Esophagus squamous epithelium (tissue), 5 donors: ENCODE measurements at places on chromosomes 4 and X.

- H3K4me1 ChIP-seq: peaks cover 13% of the 10 kb centered on the region
- DNase-seq: no peak
- H3K27me3 ChIP-seq: peaks cover 30% of the 10 kb centered on the region
- no peak overlapping the region for H3K27ac ChIP-seq
These were observed 2.6 kb upstream of the EREG start for GRCh38 chr4:74362347-74362746.

- no peak for DNase-seq
- H3K4me3 ChIP-seq: no peak overlapping the region
- H3K27ac ChIP-seq: no peak overlapping the region
- H3K36me3 ChIP-seq: no peaks in the 10 kb centered on the region
- H3K4me1 ChIP-seq: no peaks in the 10 kb centered on the region
These were observed 124.9 kb downstream of the INPP4B start for GRCh38 chr4:142721187-142721586.

DNA sequence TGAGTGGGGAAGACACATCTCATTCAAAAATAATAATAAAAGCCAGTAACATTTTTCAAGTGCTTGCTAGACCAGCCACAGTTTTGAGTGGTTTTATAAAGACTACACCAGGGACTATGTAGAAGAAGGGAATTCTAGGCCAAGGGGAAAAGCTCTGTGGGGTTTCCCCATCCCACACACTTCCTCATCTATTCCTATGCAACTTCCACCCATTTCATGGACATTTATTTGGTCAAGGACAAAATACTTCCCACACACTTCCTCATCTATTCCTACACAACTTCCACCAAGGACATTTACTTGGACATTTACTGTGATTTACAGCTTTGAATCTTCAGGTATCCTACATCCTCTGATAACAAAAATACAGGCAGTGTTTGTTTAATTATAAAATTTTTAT, 86.5 kb upstream of the KLF3 start:
- H3K27ac ChIP-seq: no peak overlapping the region
- no peaks in the 10 kb centered on the region for H3K4me1 ChIP-seq
- H3K36me3 ChIP-seq: no peaks in the 10 kb centered on the region
- no peak overlapping the region for H3K4me3 ChIP-seq
- no peak for DNase-seq

GRCh38 chrX:134236626-134237614, at the start of gene CCDC160:
Gene CCDC160 (plus strand): TSS chrX:134237182. CDS start chrX:134244801, 7,619 bp downstream.
- H3K4me1 ChIP-seq: peaks cover 13% of the 10 kb centered on the region
- H3K4me3 ChIP-seq: peak within 1 kb of the TSS; percentile 66
- no peaks in the 10 kb centered on the region for H3K27me3 ChIP-seq
- no peak for DNase-seq
- no peaks in the 10 kb centered on the region for H3K36me3 ChIP-seq

- H3K36me3 ChIP-seq: no peaks in the 10 kb centered on the region
- no peaks in the 10 kb centered on the region for H3K27me3 ChIP-seq
- DNase-seq: no peak
- H3K4me1 ChIP-seq: no peaks in the 10 kb centered on the region
These were observed 160.5 kb upstream of the GABRA2 start for GRCh38 chr4:46550471-46550870.

- no peak overlapping the region for H3K4me3 ChIP-seq
- no peak overlapping the region for H3K27ac ChIP-seq
- H3K4me1 ChIP-seq: no peaks in the 10 kb centered on the region
- no peaks in the 10 kb centered on the region for H3K27me3 ChIP-seq
These were observed 118.9 kb upstream of the GK2 start for GRCh38 chr4:79526641-79527565.

GRCh38 chr4:123411514-123411913, 14.9 kb downstream of the SPRY1 start:
- H3K4me3 ChIP-seq: no peak overlapping the region
- no peak overlapping the region for H3K27ac ChIP-seq
- H3K4me1 ChIP-seq: no peaks in the 10 kb centered on the region
- H3K36me3 ChIP-seq: no peaks in the 10 kb centered on the region
- H3K27me3 ChIP-seq: no peaks in the 10 kb centered on the region
- no peak for DNase-seq

DNA sequence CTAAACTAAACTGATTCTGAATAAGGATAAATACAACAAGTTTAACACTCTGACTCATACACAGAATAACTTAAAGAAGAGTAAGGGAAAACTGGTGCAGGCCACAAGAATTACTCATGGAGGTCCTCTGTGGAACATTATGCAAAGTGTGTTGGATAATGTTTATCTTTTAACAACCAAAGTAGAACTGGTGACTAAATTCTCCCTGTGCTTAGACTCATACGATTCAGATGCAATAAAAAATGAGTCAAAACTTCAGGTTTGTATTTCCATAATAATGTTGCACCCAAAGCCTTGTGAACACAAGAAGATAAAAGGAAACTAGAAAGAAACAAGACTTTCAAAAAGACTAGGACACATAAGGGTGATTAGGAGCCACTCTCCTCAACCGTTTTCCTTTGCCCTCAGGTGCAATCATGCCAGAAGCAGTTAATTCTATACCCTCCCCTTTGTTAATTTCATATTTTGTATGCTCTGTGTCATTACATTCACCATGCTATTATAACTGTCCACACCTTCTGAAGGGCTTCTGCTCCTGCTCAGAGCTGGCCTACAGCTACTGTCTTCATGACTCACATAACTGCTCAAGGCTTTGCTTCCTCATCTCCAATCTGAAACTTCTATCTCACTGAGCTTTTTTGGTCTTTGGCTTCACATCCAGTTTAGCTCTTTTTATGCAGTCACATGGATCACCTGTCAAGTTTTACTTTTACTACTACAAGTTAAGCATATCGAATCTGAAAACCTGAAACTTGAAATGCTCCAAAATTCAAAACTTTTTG, 60.2 kb downstream of the KCNIP4 start:
- no peak overlapping the region for H3K27ac ChIP-seq
- no peak overlapping the region for H3K4me3 ChIP-seq
- DNase-seq: no peak
- no peaks in the 10 kb centered on the region for H3K4me1 ChIP-seq
- H3K27me3 ChIP-seq: no peaks in the 10 kb centered on the region
- no peaks in the 10 kb centered on the region for H3K36me3 ChIP-seq

DNA sequence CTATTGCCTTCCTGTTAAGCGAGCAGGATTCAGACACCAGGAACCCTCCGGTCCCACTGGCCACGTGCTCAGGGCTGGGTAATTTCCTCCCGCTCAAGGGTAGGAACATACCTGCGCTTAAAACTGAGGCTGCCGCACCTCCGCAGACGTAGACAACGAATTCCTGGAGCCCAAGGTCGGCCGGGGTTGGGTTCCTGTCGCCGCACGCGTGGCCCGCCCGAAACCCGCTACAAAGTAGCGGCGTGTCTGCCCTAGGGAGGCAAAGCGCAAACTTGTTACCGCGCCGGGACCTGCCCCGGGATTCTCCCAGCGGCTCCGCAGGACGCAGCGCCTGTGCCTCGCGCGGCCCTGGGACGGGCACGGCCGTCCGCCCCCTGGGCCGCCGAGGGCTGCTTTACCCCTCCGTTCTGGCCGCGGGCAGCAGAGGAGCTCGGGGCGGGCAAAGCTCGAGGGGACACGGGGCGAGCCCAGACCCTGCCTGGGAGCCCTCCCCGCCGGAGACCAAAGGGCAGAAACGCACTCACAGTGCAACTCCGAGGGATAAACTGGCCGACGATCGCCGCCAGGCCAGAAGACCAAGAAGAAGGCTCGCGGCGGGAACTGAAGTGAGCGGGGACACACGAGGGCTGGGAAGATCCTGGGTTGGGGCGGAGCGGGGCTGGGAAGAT, at the start of gene ERVMER34-1:
TSS of gene ERVMER34-1 (minus strand) at position 607 of the 668 bp plus-strand sequence. CDS start 5,905 bp downstream, outside the sequence.
- DNase-seq: no peak
- no peaks in the 10 kb centered on the region for H3K36me3 ChIP-seq
- peaks cover 5% of the 10 kb centered on the region for H3K4me1 ChIP-seq
- peak within 1 kb of the TSS; percentile 4 for H3K27ac ChIP-seq
- no peaks in the 10 kb centered on the region for H3K27me3 ChIP-seq

DNA sequence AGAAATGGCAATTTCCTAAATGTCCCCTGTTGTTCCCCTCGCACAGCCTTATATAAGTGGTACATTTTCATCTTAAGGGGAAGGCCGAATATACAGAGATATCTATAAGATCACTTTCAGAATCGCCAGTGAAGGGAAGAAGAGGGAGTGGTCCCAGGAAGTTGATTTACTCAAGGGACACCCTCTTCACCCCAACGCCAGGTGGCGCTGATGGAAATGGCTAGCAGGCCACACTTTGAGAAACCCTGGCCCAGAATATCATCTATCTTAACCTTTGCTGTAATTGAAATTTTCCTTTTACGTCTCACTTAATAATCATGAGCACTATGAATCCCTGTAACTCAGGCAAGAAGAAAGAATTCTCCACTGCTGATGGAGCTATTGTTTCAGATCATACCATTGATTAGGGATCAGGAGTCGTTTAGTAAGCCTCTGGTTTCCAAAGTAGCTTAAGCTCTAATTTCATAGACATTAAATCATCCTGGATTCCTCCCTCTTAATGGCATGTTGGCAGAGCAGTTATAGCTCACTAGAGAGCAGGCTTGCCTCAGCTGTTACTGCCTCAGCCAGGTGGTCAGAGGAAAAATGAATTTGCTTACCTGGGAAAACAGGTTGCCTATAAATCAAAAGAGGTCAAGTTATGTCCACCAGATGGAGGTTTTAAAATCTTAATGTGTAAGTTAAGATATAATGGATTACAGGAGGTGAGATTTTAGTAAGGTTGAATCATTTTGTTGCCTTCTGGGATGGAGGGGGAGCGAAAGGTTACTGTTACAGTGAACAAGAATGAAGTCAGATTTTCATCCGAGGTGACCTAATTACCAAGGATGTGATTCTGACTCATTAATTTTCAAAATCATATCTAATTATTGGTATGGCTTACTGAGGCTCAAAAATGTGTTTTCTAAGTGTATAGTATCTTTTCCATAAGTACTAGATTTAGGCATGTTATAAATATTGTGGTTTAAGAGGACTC, 941.2 kb upstream of the TENM3 start:
- no peaks in the 10 kb centered on the region for H3K27me3 ChIP-seq
- DNase-seq: no peak
- no peaks in the 10 kb centered on the region for H3K36me3 ChIP-seq
- H3K27ac ChIP-seq: no peak overlapping the region
- no peaks in the 10 kb centered on the region for H3K4me1 ChIP-seq

DNA sequence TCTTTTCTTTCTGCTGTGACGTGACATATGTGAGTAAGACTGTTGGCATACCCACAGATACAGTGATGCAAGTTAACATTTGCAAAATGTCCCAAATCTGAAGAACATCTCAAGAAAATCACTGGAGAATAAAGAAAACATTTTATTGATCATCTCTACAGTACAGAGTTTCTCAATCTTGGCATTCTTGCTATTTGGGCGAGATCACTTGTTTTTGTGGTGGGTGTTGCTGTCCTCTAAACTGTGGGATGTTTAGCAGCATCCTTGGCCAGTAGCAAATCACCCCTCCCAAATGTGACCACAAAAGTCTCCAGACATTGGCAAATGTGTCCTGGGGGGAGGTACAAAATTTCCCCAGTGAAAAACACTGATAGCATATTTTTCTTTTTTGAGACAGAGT, 28.8 kb downstream of the AMELX start:
- H3K4me1 ChIP-seq: no peaks in the 10 kb centered on the region
- no peak for DNase-seq
- no peak overlapping the region for H3K4me3 ChIP-seq

- no peaks in the 10 kb centered on the region for H3K27me3 ChIP-seq
- DNase-seq: no peak
- no peak overlapping the region for H3K4me3 ChIP-seq
- no peaks in the 10 kb centered on the region for H3K36me3 ChIP-seq
- peaks cover 13% of the 10 kb centered on the region for H3K4me1 ChIP-seq
- H3K27ac ChIP-seq: peak overlapping the region; percentile 63
These were observed 51.7 kb upstream of the C1QTNF7 start for GRCh38 chr4:15376145-15376544.

DNA sequence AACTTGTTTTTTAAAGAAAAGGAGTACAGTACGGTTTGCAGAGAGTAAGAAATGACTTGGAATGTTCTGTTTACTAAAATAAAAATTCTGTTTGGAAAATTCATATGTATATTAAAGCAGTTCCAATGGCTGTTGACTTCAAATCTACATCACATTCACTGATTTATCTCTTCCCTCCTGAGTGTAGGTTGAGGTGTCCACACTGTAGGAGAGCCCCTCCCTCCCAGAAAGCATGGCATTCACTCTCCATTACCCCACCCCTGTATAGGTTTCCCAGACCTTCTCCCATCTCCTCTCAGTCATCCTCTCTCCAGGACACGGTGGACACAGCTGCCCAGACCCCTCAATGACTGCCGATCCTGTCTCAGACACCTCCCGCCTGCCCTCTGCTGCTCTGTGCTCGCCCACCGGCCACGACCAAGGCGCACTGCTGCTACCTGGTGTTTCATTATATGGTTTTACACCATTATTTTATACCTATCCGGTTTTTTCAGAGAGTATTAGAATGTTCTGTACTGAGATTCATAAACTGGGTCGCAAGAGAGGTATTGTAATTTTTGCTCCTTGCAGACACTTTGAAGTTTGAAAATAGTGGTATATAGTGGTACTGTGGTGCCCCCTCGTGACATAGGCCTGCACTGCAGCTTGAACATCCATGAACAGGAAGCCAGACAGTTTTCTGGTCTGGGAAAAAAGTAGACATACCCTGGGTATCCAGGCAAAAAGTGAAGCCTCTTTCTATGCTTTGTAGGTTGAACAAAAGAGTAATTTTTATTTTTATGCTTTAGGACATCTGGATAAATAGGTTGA, 38.8 kb upstream of the BEX4 start:
- no peaks in the 10 kb centered on the region for H3K4me1 ChIP-seq
- H3K36me3 ChIP-seq: no peaks in the 10 kb centered on the region
- no peak overlapping the region for H3K27ac ChIP-seq
- no peaks in the 10 kb centered on the region for H3K27me3 ChIP-seq
- DNase-seq: no peak

GRCh38 chr4:125168531-125168930, 146.2 kb upstream of the FAT4 start:
- no peak overlapping the region for H3K27ac ChIP-seq
- H3K36me3 ChIP-seq: no peaks in the 10 kb centered on the region
- H3K4me1 ChIP-seq: no peaks in the 10 kb centered on the region
- no peaks in the 10 kb centered on the region for H3K27me3 ChIP-seq
- no peak for DNase-seq
- H3K4me3 ChIP-seq: no peak overlapping the region

- no peak overlapping the region for H3K27ac ChIP-seq
- no peak for DNase-seq
- no peaks in the 10 kb centered on the region for H3K4me1 ChIP-seq
- no peaks in the 10 kb centered on the region for H3K36me3 ChIP-seq
- no peak overlapping the region for H3K4me3 ChIP-seq
These were observed 35.6 kb downstream of the GEMIN8 start for GRCh38 chrX:13994104-13994503.
